ENCODE measurements at places on chromosomes 6 and 20.

GRCh38 chr20:46840054-46840729, 54.5 kb upstream of the EYA2 start:
- no peak for DNase-seq

- no peak for DNase-seq
Observed at GRCh38 chr20:63980317-63980805, 571 bp upstream of the PRPF6 start.

GRCh38 chr20:35359335-35359950, 52.3 kb downstream of the UQCC1 start:
- DNase-seq, result no peak

GRCh38 chr20:1933465-1933870, 38.3 kb downstream of the SIRPA start:
- no peak for DNase-seq

- DNase-seq, result no peak
Observed at GRCh38 chr6:113432521-113433334, 424.4 kb upstream of the MARCKS start.

GRCh38 chr6:53627391-53628218, 38.0 kb downstream of the KLHL31 start:
- DNase-seq, result no peak

- peak; percentile 73 for DNase-seq
Observed at GRCh38 chr6:13427801-13428582, 59.4 kb downstream of the GFOD1 start.

DNA sequence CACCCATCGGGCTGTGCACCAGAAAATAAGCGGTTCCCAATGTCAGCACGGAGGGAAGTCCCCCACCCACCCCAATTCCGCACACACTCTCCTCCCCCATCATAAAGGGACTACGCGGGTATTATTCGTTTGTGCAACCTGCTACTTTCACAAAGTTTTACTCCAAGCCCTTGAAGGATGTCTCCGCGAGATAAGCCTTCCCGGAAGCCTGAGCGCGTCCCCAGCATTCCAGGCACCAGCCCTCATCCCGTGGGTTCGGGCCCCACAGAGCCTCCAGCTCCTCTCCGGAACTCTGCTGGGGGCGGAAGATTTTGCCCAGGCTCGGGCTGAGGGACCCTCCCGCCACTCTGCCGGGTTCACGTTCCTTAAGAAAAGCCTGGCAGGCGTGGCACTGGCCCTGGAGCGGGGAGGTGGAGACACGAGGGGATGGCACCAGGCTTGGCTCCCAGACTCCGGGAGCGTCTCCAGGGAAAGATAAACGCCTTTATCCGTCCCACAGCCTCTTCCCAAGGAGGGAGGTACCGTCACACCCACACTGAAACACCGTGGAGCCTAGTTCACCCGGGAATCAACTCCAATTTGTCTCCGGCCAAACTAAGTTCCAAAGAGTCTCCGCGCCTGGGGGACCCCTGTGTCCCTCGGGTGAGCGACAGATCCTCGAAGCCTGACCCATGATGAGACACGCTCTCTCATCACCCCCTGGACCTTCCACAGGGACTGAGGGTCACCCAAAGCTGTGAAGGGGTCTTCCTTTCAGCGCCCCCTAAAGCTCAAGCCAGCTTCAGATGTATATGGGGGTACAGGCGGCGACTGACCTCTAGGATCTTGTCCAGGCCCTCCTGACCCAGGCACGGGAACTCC, 934 bp downstream of the KCNK5 start:
- DNase-seq, result no peak

- peak; percentile 25 for DNase-seq
Observed at GRCh38 chr6:20223141-20223540, 10.9 kb upstream of the MBOAT1 start.

- DNase-seq, result no peak
Observed at GRCh38 chr6:158322724-158323560, 10.7 kb downstream of the TULP4 start.

GRCh38 chr6:28940858-28941683, 17.3 kb upstream of the TRIM27 start:
- peak; percentile 93 for DNase-seq

GRCh38 chr6:15708231-15708630, 45.4 kb upstream of the DTNBP1 start:
- DNase-seq, result no peak

DNA sequence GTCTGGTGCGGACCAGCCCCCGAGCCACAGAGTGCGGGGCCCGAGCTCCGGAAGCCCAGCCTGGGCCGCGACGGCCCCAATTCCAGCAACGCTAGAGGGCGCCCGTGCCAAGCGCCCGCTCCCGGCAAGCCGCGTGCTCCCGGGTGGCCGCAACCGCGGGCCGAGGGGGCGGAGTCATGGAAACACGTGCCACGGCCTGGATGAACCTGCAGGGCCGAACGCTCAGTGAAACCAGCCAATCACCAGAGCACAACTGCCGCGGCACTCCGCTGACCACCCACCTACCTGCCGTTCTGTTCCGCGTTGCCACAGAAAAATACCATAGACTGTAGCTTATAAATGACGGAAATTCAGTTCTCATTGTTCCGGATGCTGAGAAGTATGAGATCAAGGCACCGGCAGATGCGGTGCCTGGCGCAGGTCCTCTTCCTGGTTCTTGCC, 85.7 kb upstream of the FOXC1 start:
- peak; percentile 52 for DNase-seq

- no peak for DNase-seq
Observed at GRCh38 chr6:49453221-49453620, 9.8 kb downstream of the MMUT start.

GRCh38 chr6:126548300-126548699, 208.4 kb downstream of the CENPW start:
- no peak for DNase-seq

GRCh38 chr6:50840811-50841192, 22.1 kb downstream of the TFAP2B start:
- no peak for DNase-seq

DNA sequence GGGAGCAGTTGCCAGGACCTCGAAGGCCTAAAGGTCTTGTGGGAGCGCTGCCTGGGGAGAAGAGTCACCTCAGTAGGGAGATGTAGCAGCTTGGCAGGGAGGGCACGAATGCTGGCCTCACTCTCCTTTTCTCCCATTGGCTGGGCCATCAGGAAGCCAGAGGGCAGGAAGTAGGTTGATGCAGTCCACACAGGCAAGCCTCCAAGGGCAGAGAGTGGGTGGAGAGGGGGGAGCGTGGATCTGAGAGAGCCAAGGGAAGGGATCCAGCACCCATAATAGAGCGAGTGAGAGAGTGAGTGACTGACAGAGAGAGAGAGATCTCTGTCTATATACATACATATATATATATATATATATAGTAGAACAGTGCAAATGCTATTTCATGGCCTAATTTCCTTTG, 215.3 kb upstream of the LRFN2 start:
- DNase-seq, result no peak

- no peak for DNase-seq
Observed at GRCh38 chr20:56788041-56788670, 159.1 kb downstream of the TFAP2C start.
